Suppressor macrophage treated with lipopolysaccharide for 1 hour (primary cell): ENCODE measurements at places on chromosomes 2 and 18.

DNA sequence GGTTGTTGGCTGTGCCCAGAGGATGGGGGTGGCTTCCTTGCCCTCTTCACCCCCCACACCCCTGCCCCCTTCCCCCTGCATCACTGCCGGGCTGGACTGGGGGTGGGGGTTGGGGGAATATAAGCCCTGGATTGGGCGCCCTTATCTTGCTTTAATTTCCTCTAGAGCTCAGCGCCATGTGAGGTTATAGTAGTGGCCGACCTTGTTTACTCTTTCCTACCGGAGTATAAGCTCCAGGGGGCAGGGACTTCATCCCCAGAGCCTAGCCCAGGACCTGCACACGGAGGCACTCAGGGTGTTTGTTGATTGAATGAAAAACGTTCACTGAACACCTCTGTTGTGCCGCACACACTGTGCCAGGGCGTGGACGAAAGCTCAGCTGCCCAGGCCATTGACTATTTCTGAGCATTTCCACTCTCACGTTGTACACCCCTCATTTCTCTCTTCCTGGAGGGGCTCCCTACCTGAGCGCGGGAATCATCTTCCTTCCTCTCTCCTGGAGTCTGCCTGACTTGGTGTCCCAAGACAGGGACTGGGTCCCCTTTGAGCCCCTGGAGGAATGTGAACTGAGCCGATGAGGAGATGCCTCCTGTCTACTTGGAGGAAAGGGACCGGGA, 9.3 kb upstream of the SPATA3 start:
- no peak for DNase-seq

DNA sequence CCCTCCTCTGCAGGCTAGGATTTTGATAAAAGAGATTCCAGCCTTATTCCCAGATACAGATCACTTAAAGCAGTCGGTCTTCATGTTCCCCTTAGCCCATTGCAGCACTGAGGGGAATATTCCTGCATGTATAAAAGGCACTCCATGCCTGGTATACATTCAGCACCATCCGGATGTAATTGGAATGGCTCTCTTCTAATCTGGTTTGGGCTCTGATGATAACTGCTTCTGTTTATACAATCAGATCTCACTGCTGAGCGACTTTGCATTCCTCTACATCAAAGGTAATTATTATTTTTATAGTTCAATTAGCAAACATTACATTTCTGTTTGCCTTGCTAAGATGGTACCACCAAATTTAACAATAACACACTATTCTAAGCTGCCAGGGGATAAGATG, 746.9 kb upstream of the CELF4 start:
- no peak for DNase-seq

DNA sequence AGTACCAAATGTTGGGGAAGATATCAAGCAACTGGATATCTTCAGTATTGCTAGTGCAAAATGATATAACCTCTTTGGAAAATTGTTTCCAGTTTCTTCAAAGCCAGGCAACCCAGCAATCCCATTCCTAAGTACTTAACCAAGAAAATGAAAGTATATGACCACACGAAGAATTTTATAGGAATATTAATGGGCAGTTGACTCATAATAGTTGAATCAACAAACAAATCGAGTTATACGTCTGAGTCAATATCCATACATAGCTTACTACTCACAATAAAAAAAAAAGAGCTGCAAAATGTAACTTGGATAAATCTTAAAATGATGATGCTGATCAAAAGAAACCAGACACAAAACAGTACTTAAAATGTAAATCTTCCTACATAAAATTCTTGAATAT, 810.4 kb downstream of the METTL4 start:
- no peak for DNase-seq

GRCh38 chr2:102181376-102181775, 5.4 kb upstream of the IL1RL2 start:
- no peak for DNase-seq

DNA sequence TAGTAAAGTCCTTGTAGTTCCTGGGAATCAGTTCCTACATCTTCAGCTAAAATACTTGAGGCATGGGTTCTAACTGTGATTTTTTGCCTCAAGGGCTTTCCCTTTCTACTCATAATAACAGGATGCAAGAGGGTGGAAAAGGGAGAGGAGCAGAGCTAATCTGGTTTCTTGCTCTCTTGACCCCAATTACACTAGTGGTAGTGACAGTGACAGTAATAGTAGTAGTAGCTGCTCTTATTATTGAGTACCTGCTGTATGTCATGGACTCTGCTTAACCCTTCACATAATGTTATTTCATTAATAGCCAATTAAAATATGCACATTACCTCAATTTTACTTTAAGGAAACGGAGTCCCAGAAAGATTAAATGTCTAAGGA, 214.8 kb upstream of the HNRNPA3 start:
- DNase-seq = no peak

DNA sequence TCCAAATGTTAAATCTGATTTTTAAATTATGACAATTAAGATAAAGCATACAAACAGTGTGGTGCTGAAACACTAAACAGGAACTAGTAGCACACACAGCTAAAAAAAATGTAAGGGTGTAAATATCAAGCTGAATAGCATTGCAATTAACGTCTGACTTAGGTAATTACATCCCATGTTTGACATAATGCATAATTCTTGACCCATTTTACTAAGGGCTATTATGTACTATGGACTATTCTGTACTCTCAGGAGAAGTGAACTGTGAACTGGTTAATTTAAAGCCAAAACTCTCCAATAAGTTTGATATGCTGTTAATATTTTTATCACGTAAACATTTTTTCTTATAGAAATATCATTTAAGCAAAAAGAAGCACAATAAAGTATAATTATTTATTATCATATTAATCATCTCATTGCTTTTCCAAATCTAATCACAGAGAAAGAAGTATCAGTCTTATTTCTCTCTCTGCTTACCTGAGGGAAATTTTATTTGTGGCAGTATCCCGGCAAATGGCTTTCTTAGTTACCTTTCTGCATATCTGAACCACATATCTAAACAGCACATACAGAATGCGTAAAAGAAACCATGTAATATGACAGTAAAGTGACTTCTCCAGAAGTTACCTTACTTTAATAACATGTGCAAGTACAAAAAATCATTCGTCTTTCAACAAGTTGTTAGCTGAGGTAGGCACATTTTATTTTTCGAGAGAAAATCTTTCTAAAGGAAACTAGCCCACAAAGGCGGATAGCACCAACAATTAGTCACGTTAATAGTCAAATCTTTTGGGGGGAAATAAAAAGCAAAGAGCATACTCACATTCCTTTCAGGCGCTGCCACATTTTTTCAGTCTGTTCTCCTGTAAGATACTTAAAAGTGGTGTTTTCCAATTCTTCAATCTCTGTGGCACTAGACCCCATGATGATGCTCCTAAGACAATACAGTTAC, 94.9 kb upstream of the PDE1A start:
- no peak for DNase-seq

DNA sequence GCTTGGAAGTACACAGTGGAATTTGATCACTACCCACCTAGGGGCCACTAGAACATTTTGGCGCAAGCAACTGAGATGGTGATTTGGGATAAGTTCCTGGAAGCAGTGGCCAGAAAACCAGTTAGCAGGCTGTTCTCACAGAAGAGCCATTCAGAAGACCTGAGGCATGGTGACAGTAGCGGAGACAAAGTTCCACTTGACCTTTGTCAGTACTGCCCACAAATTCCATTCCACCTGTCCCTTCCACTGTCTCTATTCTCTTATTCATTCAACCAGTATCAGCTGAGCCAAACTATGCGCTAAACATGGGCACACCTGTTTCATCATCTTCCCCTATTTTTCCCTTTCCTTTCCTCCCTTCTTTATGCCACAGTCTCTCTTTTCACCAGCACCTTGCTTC, 59.2 kb upstream of the PPP1CB start:
- no peak for DNase-seq

DNA sequence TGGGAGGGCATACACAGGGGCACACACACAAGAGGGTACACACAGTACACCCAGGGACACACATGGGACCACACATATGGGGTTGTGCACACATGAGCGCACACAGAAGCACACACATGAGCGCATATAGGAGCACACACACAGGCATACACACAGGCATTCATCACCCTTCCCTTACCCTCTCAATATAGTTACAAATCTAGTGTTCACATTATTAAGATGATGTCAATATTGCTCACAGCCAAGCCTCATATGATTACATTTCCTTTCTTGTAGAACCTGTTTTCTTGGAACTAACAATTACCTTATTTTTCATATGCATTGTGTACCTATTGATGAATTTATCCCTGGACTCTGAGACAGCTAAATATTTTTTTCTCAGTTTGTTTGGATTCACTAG, 156.7 kb downstream of the FHOD3 start:
- DNase-seq = no peak

- DNase-seq = no peak
These were observed 38.9 kb upstream of the SCG2 start for GRCh38 chr2:223641082-223641481.

DNA sequence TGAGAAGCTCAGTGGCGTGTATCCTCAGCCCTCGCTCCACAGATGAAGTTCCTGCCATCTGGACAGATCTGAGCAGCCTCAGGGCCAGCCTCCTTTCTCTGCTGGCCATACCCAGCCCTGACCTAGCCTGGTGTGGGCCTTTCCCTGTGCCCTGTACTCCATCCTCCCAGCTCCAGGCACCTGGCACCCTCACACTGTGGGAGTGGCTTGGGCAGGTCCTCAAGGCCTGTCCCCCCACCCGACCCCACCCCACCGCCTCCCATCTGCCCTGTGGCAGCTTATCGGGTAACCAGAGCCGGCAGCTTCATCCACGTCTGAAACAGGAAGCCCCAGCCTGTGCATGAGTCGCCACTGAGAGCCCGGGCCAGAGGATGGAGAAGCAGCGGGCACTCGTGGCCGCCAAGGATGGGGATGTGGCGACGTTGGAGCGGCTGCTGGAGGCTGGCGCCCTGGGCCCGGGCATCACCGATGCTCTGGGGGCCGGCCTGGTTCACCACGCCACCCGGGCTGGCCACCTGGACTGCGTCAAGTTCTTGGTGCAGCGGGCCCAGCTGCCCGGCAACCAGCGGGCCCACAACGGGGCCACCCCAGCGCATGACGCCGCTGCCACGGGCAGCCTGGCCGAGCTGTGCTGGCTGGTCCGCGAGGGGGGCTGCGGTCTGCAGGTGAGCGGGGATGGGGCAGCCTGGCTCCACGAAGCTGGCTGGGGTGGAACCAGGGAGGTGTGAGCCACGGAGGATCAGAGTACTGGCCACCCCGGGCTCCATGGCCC, at the start of gene ESPNL:
TSS of gene ESPNL (plus strand) at position 292 of the 772 bp plus-strand sequence. CDS start at position 372, 80 bp downstream.
- peak; percentile 38 for DNase-seq

DNA sequence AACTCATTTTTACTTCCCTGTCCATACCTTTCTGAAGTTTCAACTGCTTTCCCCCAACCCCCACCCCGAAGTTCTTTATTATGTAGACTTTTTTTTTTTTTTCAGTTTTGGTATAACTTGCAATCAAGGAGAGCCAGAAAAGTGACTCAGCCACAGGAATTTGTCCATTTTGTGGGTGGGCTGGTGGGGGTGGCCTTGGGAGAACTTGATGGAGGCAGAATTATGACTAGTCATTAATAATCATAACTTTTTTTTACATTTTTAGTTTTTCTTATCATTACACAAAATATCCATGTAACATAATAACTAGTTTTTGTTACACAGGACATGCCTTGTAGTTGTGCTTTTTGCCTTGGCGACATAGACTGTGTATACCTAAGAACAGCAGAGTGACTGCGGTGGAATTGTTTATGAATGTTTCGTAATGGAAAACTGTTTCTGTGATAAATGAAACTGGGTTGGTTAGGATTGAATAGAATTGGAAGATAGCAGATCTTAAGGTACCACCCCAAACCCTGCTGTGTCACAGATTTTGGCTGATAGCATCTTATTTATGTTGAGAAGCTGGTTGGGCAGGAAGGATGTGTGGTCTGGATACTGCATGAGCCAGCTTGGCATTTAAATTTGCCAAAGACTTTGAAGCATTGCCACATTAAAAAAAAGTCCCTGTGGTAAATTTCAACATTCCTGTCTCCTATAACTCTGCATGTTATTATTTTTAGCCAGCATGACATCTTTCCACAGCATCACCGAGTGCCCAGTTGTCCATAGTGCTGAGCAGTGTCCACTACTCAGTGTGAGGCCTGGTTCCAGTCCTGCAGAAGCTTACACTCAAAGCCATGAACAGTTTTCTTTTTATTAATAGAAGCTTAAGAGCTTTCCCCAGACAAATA, 30.7 kb downstream of the LYPD6B start:
- peak; percentile 60 for DNase-seq
